ENCODE measurements at places on chromosomes 6 and 20.

GRCh38 chr6:17851001-17851719, 136.3 kb downstream of the KIF13A start:
- DNase-seq = no peak

- DNase-seq = peak; percentile 80
These were observed 37.0 kb downstream of the MAK start for GRCh38 chr6:10801224-10801848.

DNA sequence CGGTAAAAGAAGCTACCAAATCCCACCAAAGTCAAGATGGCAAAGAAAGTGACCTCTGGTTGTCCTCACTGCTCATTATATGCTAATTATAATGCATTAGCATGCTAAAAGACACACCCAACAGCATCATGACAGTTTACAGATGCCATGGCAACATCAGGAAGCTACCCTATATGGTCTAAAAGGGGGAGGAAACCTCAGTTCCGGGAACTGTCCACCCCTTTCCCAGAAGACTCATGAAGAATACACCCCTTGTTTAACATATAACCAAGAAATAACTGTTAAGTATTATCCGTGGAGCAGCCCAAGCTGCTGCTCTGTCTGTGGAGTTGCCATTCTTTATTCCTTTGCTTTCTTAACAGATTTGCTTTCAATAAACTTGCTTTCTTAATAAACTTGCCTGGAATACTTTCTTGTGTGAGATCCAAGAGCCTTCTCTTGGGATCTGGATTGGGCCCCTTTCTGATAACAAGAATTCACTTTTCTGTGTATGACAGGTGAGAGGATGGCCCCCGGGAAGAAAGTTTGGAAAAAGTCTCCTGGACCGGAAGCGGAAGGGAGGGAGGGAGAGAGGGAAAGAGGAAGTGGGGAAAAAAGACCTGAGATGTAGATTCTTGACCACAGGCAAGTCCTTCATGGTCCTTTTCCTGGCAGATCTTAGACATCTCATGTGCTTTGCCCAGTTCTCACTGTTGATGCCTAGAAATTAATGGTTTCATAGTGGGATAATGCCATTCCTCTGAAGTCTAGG, 146.7 kb upstream of the ID4 start:
- DNase-seq = no peak

DNA sequence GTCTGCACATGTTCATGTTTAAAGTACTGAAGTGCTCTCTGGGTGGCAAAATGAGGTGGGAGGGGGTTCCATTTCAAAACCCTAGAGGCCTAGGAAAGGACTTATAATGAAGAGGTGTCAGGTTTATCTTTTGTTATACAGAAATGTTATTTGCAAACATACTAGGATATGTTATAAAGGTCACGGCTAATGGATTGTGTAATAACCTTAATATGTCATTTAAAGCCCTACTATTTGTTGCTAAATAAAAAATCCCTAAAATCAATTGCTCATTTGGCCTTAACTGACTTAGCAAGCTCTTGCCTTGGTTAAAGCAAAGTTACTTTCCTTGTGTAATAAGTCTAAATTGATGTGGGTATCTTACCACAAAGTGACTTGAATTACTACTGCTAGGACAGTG, 8.8 kb downstream of the NKX2-4 start:
- no peak for DNase-seq
